ENCODE measurements at places on chromosomes 7 and 10.

- peak; percentile 54 for DNase-seq
Observed at GRCh38 chr10:78763651-78764395, 304.9 kb upstream of the ZMIZ1 start.

GRCh38 chr10:102354451-102354850 is 41.1 kb upstream of the NFKB2 start:
- DNase-seq, result no peak

DNA sequence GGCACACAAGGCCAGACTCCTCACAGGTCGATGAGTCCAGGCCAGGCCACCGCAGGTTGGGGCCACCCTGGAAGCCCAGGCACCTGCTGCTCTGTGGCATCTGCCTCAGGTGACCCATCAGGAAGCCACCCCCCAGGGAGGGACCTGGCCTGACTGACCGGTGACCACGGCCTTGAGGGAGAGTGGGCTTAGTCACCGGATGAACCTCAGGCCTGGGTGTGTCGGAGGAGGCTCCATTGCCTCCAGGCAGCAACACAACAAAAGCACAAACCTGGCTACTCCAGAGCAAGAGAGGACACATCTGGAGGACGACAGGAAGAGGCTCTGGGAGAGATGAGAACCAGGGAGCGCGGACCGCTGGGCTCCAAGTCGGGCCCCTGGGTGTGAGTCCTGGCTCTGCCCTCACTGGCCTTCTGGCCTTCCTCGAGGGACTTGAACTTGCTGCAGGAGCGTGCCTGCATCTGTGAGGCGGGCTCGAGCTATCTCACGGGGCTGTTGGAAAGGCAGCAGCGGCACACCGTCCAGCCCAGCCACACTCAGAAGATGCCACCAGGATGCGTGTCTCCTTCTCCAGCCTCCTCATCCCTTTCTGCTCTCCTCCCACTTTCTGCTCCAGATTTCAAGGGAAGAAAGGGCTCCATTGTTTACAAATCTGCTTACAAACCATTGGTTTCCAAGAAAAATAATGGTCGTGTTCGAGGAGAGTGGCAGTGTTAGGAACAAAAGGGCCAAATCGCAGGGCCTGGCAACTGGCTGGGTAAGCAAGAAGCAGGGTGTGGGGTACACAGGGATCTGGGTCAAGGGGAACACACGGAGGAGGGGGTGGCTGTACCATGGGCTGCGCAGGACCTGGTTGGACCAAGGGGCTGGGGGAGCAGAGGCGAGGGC is 152.9 kb downstream of the ADAM12 start:
- DNase-seq, result no peak

DNA sequence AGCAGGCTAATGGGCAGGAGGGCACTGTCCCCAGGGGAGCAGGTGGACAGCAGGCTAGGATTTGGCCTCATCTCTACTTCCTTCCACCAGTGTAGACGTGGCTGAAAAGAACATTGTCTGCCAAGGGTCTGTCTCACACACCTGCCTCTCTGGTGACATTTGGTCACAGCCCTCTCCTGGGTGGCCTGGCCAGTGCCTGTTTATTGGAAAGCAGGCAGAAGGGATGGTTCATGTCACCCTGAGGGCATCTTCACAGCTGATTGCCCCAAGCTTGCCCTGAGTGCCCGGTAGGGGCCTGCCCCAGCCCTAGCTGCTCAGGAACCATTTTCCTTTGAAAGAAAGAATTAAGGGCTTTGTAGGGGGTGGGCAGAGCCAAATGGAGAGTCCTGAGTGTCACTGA is 138.7 kb downstream of the C10orf105 start:
- no peak for DNase-seq

- DNase-seq, result peak; percentile 41
Observed at GRCh38 chr7:149866779-149867447, 6.9 kb upstream of the ATP6V0E2 start.

GRCh38 chr7:102469972-102470825 is 5.4 kb downstream of the LRWD1 start:
- DNase-seq, result no peak

GRCh38 chr7:154860621-154861375 is 142.1 kb downstream of the PAXIP1 start:
- DNase-seq, result no peak

GRCh38 chr10:115214829-115215228 is 121.7 kb downstream of the ATRNL1 start:
- no peak for DNase-seq

DNA sequence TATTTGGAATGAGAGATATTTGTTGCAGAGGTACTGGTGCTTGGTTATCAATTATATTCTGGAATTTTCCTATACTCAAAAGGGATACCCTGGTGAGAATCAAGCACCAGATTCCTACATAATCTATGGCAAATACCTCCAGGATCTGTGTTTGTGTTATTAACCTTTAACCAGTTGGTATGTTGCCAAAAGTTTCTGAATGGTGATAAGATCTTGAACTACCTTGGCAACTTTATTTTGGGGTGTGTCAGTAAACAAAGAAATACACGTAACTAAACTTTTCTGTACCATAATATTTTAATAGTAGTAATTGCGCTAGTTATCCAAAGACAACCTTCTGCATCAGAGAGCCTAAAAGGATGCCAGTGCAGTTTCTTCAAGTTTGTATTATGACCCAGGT is 13.4 kb downstream of the SCIN start:
- DNase-seq, result no peak
